ENCODE measurements at places on chromosomes 6 and 20.

DNA sequence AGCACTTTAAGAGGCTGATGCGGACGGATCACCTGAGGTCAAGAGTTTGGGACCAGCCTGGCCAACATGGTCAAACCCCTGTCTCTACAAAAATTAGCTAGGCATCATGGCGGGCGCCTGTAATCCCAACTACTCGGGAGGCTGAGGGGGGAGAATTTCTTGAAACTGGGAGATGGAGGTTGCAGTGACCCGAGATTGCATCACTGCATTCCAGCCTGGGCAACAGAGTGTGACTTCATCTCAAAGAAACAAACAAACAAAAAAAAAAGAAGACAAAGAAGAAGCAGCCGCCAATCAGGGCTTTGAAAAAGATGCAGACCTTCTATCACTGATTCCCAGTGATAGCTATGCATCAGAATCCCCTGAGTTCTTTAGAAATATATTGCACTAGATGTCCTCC lies 56.8 kb downstream of the COL9A1 start:
- DNase-seq: no peak

- no peak for DNase-seq
These were observed 48.0 kb upstream of the DST start for GRCh38 chr6:56690519-56691285.

DNA sequence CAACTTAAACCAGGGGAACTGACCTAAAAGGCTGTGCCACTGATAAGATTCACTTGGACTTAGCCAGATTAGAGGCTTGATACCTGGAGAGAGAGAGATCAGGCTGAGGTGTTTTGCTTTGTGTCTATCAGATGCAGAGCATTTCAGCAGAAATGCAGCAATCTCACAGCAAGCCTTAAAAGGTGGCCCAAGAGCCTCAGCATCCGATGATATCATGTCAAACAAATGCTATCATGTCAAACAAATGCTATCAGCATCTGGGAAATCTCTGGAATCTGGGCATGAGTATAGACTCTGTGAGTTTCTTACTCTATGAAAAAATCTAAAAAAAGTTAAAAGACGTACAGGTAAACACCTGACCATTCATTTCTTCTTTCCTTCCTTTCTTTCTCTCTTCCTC lies 718.9 kb downstream of the EYS start:
- no peak for DNase-seq

GRCh38 chr20:53722515-53723036 lies 128.9 kb upstream of the ZNF217 start:
- DNase-seq: no peak

DNA sequence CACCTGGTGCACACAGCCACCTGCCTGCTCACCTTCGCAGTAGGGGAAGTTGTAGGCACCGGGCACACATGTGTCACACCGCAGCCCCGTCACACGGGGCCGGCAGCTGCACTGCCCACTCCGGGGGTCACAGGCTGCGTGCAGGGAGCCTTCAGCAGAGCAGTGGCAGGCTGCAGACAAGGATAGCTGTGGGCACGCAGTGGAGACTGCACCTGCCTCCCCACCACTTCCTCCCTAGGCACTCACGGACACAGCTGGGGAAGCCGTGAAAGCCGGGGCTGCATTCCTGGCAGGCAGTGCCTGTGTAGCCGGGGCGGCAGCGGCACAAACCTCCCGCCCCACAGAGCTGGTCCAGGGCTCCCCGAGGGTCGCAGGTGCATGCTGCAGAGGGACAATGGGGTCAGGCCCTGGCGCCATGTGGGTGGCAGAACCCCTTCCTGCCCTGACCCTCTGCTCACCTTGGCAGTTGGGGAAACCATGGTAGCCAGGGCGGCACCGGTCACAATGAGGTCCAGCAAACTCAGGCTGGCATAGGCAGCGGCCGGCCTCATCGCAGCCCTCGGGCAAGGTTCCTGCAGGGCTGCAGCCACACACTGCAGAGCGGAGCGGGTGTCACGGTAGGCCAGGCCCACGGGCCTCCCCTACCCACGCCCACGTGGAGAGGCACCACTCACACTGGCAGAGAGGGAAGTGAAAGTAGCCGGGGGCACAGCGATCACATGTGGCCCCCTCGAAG lies 29.4 kb downstream of the LAMA5 start:
- no peak for DNase-seq

DNA sequence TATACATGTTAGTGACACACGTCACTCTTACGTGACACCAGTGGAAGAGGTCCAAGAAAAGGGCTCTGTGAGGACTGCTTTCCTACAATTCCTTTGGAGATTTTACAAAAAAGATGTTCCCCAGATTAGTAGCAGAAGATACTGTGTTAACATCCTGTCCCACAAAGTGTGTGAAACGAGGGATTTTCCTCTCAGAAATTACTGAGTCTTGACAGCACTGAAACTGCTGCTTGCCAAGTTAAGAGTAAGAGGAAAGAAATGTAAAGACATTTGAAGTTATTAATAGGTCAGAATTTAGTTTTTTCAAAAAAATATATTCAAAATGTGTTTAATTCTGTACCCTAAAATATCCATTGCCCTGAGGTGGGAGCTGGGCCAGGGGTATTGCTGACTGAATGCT lies 58.8 kb upstream of the MAP7 start:
- DNase-seq: no peak

DNA sequence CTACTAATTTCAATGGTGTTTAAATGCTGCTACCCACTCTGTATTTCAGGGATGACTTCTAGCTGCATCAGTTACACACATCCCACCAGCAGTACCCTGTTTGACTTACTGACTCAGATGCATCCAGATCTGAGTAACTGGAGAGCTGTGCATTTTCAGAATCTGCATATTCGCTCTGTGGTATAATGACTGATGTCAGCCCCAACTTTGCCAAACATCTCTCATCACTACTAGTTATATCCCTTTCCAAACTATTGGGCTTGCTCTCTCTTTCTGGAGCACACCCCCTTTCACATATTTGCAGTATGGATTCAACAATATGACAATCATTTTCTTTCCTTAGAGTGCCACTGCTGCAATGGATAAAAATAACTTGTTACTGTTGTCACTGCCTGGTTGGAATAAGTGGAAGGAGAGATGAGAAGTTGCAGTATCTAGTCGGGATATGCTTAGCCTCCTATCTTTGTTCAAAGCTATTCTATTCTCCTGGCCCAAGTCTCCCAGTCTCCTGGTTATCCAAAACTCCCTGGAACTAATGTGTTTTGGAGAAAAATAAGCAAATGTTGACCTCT lies 3.3 kb upstream of the RSPO3 start:
- no peak for DNase-seq

GRCh38 chr20:50029083-50029696 lies 46.4 kb downstream of the SNAI1 start:
- DNase-seq: no peak

GRCh38 chr6:20260360-20260759 lies 48.1 kb upstream of the MBOAT1 start:
- DNase-seq: no peak

DNA sequence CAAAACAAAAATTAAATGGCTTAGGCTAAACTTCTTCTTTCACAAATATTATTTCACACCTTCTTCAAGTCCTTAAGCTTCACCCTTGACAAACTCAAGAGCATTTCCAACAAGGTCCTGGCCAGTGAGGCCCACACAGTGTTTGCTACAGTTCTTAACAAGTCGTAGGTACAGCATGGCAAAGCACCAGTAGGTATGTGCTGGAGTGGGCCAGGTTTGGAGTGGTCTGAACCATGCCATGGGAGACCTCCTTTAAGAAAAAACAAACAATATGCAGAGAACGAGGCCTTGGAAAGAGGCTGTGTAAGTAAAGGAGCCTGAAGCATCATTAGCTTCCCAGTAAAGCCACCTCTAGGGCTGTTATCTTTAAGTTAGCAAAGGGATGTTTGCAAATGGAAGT lies 154.3 kb upstream of the SNX9 start:
- no peak for DNase-seq

DNA sequence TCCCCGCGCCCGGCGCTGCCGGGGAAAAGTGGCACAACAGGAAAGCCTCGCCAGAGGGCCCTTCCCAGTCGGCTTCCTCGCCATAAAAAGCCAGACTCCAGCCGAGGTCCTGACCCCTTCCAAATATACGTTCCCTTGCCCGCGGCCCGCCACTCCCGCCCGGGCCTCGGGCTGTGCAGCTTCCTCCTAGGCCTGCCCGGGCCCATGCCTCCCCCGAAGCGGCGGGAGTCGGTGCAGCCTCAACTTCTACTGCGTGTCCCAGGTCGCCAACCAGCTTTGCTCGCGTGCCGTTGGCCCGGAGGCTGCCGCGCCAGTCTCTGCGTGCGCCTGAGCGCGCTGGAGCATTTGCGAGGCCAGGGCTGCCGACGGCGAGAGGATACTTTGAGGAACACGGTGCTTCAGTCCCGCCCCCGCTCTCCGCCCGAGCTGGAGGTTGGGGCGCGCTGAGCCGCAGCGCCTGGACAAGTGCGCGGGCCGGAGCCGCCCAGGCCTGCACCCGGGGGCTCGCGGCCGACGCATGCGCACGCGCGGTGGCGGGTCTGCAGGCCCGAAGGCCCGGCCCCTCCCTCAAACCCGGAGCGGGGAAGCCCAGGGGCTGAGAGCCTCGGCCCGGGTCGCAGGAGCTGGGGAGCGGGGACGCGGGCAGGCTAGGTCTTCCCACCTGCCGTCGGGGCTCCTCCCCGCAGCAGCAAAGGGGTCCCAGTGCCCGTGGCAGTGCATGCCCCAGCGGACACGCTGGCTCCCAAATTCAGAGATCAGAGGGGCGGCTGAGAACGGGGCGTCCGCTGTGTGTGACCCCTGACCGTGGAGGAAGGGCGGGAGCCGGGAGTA lies 10.2 kb downstream of the FOXC1 start:
- DNase-seq: no peak

DNA sequence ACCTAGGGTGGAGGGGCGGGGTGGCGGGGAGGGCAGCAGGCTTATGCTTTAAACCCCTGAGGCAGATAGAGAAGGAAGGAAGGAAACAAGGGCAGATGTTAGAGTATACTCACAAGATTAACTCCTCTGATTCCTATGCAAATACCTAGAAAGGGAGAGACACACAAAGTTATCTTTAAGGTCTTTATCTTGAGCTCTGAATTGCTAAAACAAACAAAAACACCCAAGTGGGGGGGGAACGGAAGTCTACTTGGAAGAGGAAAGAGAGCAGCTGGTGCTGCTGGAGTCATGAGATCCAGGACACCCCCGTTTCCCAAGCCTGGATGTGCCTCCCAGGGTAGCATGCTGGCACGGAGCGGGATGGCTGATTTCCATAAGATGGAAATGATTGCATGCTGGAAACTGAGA lies 43.4 kb downstream of the PLAGL1 start:
- DNase-seq: no peak

GRCh38 chr20:53678990-53679596 lies 85.5 kb upstream of the ZNF217 start:
- no peak for DNase-seq

DNA sequence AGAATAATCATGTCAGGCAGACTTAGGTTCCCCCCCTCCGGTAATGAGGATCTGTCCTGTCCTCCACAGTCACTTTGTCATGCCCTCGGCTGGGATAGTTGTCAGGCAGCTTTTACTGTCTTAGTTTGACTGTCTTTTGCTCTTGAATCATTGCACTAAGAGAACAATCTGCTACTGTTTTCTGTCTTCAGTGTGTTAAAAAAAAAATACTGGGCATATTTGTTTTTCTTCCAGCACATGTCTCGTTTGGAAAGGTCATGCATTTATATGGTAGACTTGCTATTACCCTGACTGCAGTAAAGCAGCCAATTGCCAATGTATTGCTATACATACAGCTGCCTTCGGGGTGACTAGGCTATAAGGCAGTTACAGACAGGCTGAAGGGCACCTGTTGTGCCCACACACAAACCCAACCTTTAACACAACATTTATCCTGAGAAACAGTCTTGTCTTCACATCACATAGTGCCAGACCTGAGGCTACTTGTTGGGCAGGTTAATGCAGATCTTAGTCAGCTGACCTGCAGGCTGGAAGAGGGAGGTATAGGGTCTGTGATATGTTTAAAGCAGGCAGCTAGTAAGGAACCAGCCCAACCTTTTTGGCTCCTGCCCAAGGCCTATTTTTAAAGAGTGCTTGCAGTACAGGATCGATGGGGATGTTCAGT lies 26.7 kb downstream of the ARFGEF3 start:
- no peak for DNase-seq

DNA sequence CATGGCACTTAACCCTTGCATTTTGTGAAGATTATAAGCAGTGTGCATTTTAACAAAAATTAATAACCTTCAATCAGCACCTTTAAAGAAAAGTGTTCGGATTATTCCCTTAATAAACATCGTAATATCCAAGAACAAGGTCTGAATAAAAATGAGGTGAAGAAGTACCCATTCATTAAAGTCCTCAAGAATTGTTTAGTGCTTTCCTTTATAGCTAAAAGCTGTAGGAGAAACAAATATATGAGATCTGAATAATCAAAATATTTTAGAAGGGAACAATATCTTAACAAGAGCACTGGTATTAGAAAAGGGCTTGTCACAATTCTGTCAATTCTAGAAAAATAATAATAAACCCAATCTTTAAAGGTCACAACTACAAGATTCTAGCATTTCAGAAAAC lies 167.7 kb upstream of the SUPT3H start:
- DNase-seq: no peak

DNA sequence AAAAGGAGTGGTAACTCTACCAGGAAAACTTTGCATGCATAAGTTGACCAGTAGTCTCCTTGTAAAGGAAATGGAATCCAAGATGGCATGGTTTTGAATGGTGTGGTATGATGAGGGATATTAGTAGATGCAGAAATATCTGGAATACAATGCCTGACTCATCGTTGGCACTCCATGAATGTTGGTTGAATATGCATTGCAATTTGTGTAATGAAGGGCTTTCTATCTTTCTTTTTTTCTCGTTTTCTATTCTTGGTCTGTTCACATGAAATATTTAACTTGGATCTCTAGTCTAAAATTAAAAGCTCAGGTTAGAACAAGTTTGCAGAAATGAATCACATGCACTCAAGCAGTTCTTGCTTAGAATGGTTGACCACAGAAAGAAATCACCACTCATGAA lies 277.3 kb upstream of the PRND start:
- no peak for DNase-seq

- no peak for DNase-seq
These were observed 106.2 kb downstream of the DST start for GRCh38 chr6:56536536-56536935.

DNA sequence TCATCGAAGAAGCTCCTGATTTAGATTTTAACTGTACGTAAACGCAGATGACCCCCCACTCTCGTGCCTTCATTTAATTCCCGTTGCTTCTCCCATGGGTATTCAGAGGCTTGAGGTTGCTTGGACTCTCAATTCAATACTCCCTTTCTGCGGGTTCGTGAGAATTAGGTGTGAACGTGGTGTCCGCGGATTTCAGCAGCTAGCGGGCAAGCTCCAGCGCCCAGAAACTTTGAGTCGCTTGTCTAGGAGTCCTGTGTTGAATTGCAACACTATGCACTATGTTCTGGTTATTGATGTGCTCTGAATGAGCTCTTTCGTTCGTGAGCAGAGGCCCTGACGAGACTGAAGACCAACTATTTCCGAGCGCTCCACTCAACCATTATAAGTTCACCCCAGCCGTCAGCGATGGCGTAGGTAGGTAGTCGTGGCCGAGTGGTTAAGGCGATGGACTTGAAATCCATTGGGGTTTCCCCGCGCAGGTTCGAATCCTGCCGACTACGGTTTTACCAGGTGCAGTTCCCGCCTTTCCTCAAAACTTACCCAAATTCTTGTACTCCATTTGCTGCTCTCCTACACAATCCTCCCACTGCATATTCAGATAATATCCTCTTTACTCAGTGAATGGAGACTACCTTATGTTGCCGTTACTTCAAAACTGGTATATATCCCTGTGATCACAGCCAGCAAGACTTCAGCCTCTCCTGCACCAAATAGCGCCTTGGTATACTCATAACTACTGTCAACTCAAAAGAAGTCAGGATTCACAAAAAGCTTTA lies 72.6 kb upstream of the ZNF184 start:
- no peak for DNase-seq

- DNase-seq: no peak
These were observed 111.2 kb upstream of the BEND6 start for GRCh38 chr6:56843476-56844349.
